ENCODE measurements at places on chromosomes 7 and 10. TPM values are rescaled to one million over a fixed set of nuclear protein-coding genes. Genes with fewer than 3 reads are reported as not detected.

The LMBR1 gene
- total RNA-seq: 32.2 TPM

The LRMDA gene
- not detected for total RNA-seq

The ZSWIM8 gene
- total RNA-seq: 103 TPM

The CDHR1 gene
- total RNA-seq: 0.86 TPM

The GFRA1 gene
- total RNA-seq: 12.9 TPM

The SRRM3 gene
- total RNA-seq: 2.8 TPM

The C10orf71 gene
- total RNA-seq: 1.8 TPM

The MBLAC1 gene
- total RNA-seq: 4.5 TPM

The SCD gene
- total RNA-seq: 937 TPM

The USP6NL gene
- total RNA-seq: 6.0 TPM

The UPP1 gene
- 7.5 TPM for total RNA-seq

The XRCC2 gene
- 0.62 TPM for total RNA-seq

The DKK1 gene
- total RNA-seq: 13.5 TPM

The VWC2 gene
- not detected for total RNA-seq

The RET gene
- total RNA-seq: not detected

The RBM20 gene
- total RNA-seq: 2.6 TPM

The SSC4D gene
- 0.88 TPM for total RNA-seq

The TCF7L2 gene
- 2.4 TPM for total RNA-seq

The SEMA3A gene
- total RNA-seq: 4.4 TPM

The GRM8 gene
- total RNA-seq: 0.72 TPM

The DOCK1 gene
- 37.6 TPM for total RNA-seq

The TACC2 gene
- total RNA-seq: 25.1 TPM

The PAPSS2 gene
- 8.3 TPM for total RNA-seq

The ARMC3 gene
- total RNA-seq: not detected

The PWWP2B gene
- total RNA-seq: 20.1 TPM

The EIF3B gene
- 236 TPM for total RNA-seq

The HOXA4 gene
- 5.0 TPM for total RNA-seq

The LIPM gene
- not detected for total RNA-seq

The TRDMT1 gene
- 5.4 TPM for total RNA-seq

The TRIP6 gene
- total RNA-seq: 99.3 TPM

The SPDYE9 gene
- 0.26 TPM for total RNA-seq

The CCDC172 gene
- total RNA-seq: not detected

The VENTX gene
- total RNA-seq: not detected

The CD36 gene
- total RNA-seq: 38.8 TPM

The NODAL gene
- total RNA-seq: not detected

The JAZF1 gene
- total RNA-seq: 9.3 TPM

The PNLIPRP2 gene
- not detected for total RNA-seq

The RNF148 gene
- not detected for total RNA-seq

The GRID2IP gene
- total RNA-seq: 0.27 TPM

The ELAPOR2 gene
- total RNA-seq: 7.1 TPM

The FAM13C gene
- total RNA-seq: 58.0 TPM

The ACSM6 gene
- total RNA-seq: not detected

The LIPJ gene
- not detected for total RNA-seq

The MEOX2 gene
- total RNA-seq: 2.3 TPM

The IDE gene
- 28.6 TPM for total RNA-seq

The TMEM130 gene
- not detected for total RNA-seq

The ENTPD1 gene
- 0.21 TPM for total RNA-seq

The ASAH2 gene
- 0.99 TPM for total RNA-seq

The IFIT1B gene
- not detected for total RNA-seq

The ARHGEF35 gene
- total RNA-seq: 0.21 TPM

The CTBP2 gene
- 27.7 TPM for total RNA-seq

The IFIT5 gene
- total RNA-seq: 19.5 TPM

The ANKRD30A gene
- total RNA-seq: not detected

The SEC31B gene
- 4.9 TPM for total RNA-seq

The ZDHHC4 gene
- total RNA-seq: 84.3 TPM

The PRSS58 gene
- total RNA-seq: not detected

The ELN gene
- 16.6 TPM for total RNA-seq

The IRF5 gene
- 0.26 TPM for total RNA-seq
